ENCODE measurements at places on chromosomes 4 and X. TPM values are rescaled to one million over a fixed set of nuclear protein-coding genes. Genes with fewer than 3 reads are reported as not detected.

Gene DMD
- total RNA-seq: 12.9 TPM

Gene MAGEE1
- total RNA-seq: 1.5 TPM

Gene ITIH6
- total RNA-seq: not detected

Gene GAGE12G
- total RNA-seq: not detected

Gene SPP1
- total RNA-seq: 349 TPM

Gene VEGFD
- not detected for total RNA-seq

Gene ADGRG2
- 16.5 TPM for total RNA-seq

Gene FSTL5
- not detected for total RNA-seq

Gene PDE5A
- total RNA-seq: 2.6 TPM

Gene SLC6A14
- total RNA-seq: not detected

Gene HDAC8
- 13.4 TPM for total RNA-seq

Gene SLC16A2
- total RNA-seq: 5.2 TPM

Gene MID1IP1
- 57.0 TPM for total RNA-seq

Gene ARHGAP10
- 15.5 TPM for total RNA-seq

Gene IL9R
- not detected for total RNA-seq

Gene HPGD
- total RNA-seq: 4.9 TPM

Gene SEPTIN11
- total RNA-seq: 95.3 TPM

Gene FAM184B
- total RNA-seq: not detected

Gene UPF3B
- total RNA-seq: 0.76 TPM

Gene AMELX
- not detected for total RNA-seq

Gene SSX4B
- not detected for total RNA-seq

Gene GUCY1B1
- total RNA-seq: 4.7 TPM

Gene CCDC149
- total RNA-seq: 1.6 TPM

Gene SHROOM3
- 28.9 TPM for total RNA-seq

Gene SPANXA1
- total RNA-seq: not detected

Gene TIMM8A
- 8.1 TPM for total RNA-seq

Gene CXCL6
- 6.2 TPM for total RNA-seq

Gene ASB12
- total RNA-seq: not detected

Gene RS1
- total RNA-seq: not detected

Gene WNK3
- total RNA-seq: 1.3 TPM

Gene TCP11X2
- total RNA-seq: not detected

Gene TDO2
- total RNA-seq: not detected

Gene HSFX2
- not detected for total RNA-seq

Gene CENPVL2
- not detected for total RNA-seq

Gene BANK1
- 0.49 TPM for total RNA-seq

Gene UBE2K
- 15.6 TPM for total RNA-seq

Data from mesangial cell (primary cell).